ENCODE measurements at places on chromosomes 2 and 18.
A peak's percentile ranks its signal among the peaks of the same experiment; 100 is the strongest.

DNA sequence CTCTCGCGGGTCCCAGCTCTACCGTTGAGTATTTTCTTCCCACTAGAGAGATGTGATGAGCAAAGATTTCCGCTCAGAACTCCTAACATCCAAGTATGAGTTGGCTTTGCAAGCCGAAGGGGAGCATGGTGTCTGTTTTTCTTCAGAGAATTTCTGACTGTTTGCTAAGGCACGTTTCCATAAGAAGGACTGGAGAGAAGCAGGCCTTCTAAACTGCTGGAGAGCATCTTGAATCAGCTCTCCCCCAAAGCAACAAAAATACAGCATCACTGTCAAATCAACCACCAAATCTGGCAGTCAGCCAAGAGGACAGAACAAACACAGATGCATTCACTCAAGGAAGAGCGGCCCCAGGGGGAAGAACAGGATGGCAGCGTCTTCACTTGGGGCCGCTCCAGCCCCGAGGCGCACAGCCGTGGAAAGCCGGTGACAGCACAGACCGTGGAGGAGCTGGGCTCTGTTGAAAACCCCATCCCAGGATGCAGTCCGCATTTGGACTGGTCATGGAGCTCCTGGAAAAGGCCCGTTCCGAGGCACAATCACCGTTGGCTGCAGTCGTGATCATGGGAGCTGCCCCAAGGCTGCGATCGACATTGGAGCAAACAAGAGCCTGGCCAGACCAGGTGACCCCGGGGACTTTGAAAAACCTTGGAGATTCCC lies 101.4 kb downstream of the NFATC1 start:
- no peak for DNase-seq

- no peak for DNase-seq
Measured at GRCh38 chr18:27010784-27011183, 145.3 kb upstream of the AQP4 start.

- DNase-seq, result no peak
Measured at GRCh38 chr18:74062037-74062436, 85.6 kb downstream of the FBXO15 start.

GRCh38 chr2:187842978-187843847 lies 289.0 kb upstream of the TFPI start:
- peak; percentile 12 for DNase-seq

DNA sequence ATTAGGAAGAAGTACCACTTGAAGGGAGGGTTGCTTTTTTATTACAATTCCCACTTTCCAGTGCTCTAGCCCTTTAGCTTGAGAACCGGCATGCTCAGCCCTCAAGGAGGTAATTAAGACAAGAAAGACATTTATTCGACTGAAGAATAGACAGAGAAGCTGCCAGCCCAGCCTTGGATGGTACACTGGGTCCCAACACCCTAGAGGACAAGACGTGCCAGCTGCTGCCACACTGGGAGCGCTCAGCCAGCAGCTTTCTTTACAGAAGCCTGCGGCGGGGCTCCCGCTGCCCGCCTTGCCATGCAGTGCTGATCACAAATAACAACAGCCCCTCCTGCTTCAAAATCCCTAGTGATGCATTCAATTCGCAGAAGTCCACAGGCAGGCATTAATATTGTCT lies 746.3 kb upstream of the RAB6C start:
- no peak for DNase-seq

DNA sequence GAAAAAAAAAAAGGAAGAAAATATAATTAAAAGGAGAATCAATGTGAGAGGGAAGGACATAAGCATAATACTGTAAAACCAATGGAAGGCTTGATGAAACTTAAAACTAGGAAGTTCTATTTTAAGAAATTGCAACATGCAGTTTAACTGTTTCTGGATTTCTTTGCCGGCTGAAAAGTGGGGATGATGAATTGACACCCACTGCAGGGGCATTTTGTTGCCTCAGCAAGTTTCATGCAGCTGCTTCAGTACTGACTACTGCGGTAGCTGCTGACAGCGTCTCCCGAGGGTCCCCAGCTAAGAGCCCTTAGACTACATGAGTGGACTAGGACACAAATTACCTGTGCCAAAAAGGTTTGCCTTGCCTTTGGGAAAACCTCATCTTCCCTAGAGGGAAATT lies 69.2 kb downstream of the B3GNT2 start:
- no peak for DNase-seq

GRCh38 chr2:170579511-170579910 lies 135.6 kb upstream of the SP5 start:
- no peak for DNase-seq

DNA sequence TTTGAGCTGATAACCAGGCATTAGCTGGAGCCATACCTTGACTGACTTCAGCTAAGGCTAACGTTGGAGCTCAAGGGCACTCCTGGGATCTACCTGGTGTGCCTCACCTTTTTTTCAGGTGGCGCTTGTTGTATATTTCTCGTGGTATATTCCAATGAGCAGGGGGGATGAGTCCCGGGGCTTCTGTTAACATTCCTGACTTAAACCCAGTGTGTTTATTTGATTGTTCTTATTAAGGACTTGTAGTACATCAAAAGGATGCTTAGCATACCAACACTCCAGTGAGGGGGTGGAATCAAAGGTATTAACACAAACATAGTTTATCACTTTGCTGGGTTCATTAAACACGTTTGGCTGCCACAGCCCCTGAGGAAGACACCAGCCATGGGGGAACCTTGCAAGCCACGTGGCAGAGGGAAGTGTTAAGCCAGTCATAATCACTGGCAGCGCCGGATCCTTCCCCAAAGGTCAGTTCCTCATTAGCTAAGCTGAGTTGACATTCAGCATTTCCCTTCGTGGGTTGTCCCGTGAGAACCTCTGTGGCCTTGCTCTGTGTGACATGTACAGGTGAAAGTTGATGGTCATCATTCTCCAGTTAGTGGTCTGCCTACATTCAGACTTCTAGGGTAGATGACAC lies 119.5 kb upstream of the MCFD2 start:
- no peak for DNase-seq

DNA sequence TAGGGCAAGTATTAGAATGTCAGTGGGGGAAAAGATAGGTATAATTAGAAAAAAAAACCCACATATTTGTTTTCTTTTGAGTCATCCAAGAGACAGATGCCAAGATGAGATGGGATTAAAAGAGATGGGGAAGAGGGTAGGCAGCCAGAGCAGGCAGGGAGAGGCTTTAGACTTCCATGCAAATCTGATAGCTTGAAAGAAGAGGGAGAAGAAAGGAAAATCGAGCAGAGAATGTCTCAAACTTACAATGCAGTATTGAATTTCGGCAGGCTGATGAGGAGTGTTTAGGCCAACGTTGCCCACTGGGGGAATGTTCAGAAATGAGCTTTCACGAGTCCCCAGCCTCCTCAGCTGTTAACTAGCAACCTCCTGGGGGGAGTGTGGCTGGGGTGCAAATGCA lies 91.3 kb downstream of the SPATS2L start:
- no peak for DNase-seq

All from iPS DF 19.7 (cell line).